A549 (cell line): ENCODE measurements at places on chromosomes 2 and 18.

GRCh38 chr2:196703695-196704094, 64.2 kb downstream of the CCDC150 start:
- no peak for DNase-seq

GRCh38 chr2:98907966-98908905, 27.8 kb downstream of the CRACDL start:
- no peak for DNase-seq

DNA sequence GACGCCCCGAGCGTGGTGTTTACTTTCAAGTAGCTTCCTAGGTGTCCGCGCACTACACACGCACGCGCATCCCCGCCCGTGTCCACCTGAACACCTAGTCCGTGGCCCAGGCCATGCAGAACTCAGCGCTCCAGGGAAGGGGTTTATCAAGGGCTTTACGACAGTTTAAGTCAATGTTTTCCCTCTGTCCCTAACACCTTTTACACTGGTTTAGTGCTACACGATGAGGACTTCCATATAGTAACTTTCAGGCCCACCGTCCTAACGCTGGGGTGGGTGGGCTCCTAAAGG, 1.4 kb upstream of the BCL2 start:
- DNase-seq = no peak

GRCh38 chr18:69158944-69159343, 241.7 kb upstream of the DOK6 start:
- DNase-seq = no peak

GRCh38 chr18:74949611-74950010, 259.3 kb downstream of the PTGR3 start:
- DNase-seq = no peak

DNA sequence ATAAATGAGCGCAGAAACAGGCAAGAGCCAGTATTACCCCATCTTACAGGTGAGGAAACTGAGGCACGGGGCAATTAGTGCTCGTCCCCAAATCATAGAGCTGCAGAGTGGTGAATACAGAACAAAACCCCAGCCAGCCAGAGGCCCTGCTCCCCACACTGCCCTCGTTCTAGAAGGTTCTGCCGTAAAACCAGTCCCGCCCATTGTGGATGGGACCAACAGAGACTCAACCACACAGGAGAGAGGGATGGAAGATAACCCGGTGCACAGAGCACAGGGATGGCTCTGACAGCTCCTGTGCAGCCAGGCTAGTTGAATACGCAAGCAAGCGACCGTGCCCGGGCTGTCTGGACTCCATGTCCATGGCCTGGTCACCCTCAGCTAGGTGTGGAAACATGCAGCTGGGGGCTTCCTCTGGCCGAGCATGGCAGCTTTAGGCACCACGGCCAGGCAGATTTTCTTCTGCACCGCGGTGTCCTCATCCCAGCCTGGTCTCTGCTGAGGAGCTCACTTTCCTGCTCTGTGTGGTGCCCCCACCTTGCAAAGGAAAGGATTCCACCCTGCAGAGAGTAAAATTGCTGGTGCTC, 146.4 kb downstream of the TPO start:
- no peak for DNase-seq

DNA sequence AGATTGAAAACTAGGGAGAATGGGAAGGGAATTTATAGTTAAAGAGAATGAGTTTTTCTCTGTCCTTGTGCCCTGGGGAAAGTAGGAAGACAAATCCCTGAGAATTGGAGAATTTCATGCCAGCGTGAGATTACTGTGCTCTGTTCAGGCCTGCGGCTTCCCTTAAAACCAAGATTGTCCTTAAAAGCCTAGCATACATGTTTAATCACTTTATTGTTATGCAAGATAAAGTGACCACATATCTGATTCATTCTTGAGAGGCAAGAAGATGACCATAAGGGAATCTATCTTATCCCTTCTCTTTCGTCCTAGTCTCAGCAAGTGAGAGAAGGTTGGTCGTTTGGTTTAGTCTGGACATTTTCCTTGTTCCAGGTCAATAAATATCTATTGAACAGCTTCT, 75.9 kb downstream of the ADCYAP1 start:
- DNase-seq = no peak

DNA sequence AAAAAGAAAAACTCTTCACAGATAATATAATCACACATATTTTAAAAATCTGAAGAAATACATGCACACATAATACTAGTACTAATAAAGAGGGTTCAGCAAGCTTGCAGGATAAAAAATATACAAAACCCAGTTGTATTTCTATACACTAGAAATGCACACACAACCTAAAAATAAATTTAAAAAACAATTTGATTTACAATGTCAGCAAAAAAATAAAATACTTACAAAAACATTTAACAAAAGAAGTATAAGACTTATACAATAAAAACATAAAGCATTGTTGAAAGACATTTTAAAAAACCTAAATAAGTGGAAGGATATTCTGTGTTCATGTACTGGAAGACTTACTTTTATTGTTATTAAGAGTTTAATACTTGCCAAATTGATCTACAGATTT, 81.7 kb upstream of the ALK start:
- no peak for DNase-seq

GRCh38 chr18:68456985-68457384, 257.9 kb downstream of the TMX3 start:
- no peak for DNase-seq

DNA sequence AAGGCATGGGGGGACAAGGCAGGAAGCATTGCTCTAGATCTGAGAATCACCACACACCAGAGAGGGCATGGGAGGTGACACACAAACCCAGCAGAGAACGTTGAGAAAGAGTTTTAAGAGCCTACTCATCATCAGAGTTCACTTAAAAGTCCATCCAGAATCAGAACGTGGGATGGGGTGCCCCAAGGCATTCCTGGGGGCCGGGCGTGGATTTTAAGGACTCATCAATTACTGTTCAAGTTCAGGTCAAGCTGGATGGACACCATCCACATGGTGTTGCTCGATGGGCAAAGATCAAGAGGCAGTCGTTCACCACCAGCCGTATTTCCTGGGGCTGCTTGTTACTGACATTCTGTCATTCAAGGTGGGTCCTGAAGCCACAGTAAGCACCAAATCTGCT, 34.9 kb downstream of the BCL11A start:
- no peak for DNase-seq

DNA sequence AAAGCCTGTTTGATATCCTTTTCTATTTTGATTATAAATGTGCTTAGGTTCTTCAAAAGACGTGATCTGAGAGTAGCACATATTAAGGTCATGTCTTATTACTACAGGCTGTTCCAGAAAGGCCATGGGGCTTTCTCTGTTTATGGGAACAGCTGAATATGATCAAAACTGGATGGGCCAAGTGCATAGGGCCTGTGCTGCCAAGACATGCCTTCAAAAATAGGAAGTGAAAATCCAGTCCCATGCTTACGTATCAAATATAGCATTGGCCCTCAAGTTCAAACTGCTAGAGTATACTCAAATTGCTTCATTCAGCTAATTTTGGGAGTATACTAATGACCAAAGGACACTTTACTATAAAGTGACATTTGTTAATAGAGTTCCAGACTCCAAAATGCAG, 24.1 kb downstream of the SLC25A52 start:
- DNase-seq = no peak

DNA sequence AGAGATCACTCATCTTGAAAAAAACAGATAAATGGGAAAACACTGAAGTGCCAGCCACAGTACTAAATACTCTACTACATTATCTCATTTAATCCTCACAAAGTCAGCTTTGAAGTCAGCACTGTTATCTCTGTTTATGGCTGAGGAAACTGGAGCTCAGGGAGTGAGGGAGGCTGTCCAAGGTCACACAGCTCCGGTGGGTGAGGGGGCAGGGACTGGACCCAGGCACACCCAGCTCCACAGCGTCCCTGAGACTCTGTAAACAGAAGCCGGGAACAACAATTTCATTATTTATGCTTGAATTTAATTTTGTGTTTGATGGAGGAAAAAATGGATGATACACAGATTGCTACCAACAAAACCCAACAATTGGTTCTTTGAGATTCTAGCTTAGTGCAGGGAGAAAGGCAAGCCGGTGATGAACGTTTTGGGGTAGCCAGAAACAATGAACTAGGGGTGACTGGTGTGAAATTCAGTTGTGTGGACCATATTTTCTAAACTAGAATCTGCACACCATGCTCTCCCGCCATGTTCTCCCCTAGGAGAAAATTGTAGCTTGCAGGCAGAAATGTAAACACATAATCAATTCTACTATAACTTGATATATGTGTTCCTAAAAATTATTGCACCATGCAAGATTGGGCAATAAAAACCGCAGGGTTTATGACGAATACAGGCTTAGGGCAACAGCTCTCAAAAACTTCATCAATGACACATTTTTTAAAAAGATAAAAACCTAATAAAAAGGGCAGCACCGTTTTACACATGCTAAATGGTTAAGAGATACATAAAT, at the start of gene GREB1:
TSS of gene GREB1 (plus strand) at position 768 of the 793 bp plus-strand sequence. CDS start 22,570 bp downstream, outside the sequence.
- DNase-seq = no peak

DNA sequence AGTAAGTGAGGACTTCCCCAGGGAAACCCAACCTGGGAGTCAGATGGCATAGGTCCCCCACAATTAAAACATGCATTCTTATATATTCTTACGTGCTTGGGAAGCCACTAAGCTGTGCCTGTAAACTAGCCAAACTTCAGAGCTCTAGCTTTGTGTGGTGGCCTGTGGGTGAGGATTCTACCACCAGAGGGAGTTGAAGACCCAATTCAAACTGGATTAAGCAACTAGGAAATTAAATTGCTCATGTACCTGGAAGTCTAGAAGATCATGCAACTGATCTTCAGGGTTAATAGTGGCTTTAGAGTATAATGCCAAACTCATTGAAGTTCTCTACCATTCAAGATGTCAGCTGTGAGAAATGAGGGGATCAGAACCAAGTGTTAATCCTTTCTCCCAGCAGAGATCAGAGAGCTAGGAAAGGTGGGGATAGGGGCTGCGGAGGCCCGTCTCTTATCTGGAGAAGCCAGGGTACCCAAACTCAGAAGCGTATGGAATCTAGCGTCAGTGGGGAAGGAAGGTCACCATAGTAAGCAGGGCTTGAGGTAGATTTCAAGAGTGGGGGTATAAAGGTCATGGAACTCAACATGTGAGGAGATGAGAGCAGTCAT, 53.2 kb upstream of the CCDC85A start:
- peak; percentile 18 for DNase-seq

- peak; percentile 37 for DNase-seq
Observed at GRCh38 chr2:234686088-234686890, 189.4 kb upstream of the ARL4C start.

- DNase-seq = no peak
Observed at GRCh38 chr2:238243496-238244076, 3.7 kb upstream of the HES6 start.

DNA sequence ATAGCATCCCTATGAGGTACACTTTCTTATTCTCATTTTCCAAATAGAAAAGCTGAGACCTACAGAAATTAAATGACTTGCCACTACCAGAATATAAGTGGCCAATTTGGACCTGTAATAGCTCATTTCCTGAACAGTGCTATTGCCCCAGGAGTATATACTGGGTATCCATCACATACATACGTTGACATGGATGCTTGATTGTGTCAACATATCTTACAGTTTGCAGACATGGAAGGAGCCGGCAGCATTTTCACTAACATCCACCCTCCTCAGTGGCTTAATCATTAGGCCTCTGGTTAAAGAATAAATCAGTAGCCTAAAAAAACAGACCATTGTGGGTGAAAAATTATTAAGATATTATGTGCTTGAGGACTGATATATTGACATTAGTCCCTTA, 829.3 kb downstream of the LRP1B start:
- DNase-seq = no peak

DNA sequence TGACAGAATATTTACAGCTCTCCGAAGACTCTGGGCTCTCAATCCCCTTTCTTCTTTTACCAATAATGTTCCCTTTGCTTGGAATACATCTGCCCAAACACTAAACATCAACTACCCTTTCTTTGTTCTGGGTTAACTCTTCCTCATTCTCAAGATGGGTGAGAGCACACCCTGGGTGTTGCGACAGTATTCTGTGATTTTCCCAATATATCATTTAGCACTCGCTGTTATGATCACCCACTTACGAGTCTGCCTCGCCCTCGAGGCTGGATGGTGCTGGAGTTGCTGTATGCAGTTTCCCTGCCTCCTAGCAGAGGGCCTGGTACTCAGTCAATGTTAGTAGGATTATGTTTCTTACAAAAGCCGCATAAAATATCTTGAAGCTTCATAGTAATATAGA, 93.2 kb downstream of the SOCS6 start:
- no peak for DNase-seq

DNA sequence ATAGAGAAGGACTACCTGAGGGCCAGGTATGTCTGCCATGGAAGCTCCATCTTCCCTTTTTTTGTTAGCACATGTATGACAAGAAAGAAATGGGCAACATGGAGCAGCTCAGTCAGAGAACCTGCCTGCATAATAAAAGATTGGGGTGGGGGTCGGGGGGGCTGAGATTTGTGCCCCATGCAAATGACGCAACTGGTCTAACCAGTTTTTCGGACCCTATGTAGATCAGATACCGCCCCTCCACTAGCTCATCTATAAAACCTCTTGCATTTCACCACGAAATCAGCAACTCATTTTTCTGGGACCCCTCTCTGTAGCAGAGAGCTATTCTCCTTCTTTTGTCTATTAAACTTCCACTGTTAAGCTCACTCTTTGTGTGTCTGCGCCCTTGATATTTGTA, 657.2 kb downstream of the ERBB4 start:
- no peak for DNase-seq

DNA sequence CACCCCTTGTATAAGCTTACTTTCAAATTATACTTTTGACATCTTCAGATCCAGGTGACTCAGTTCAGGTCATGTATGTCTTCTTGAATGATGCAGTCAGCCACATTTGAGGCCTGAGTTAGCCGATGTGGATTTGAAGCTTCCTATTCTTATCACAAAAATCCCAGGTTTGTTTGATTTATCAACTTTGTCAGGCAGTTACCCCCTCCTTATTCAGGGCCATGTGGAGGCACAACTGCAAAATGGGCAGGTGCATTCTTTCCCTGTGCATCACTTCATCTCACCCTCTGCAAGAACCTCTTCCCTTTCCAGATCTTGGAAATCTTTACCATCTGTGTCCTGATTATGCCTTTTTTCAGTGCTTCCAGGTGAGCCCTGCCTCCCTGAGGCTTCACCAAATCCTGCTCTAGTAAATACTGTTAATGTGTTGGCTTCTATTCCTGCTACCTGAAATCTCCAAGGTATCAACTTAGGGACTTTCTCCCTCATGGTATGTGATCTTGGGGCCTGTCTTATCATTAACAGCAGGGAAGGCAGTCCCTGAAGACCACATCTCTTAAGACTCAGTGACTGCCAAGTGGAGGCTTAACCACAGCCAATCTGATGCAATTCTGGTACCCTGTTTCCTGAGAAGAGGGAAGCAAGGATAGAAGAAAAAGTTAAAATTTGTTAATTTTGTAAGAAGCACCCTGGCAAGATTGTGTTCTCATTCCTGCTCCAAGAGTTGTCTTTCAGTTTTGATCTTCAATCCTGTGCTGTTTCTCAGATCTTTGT, 9.4 kb upstream of the ARHGAP28 start:
- no peak for DNase-seq

DNA sequence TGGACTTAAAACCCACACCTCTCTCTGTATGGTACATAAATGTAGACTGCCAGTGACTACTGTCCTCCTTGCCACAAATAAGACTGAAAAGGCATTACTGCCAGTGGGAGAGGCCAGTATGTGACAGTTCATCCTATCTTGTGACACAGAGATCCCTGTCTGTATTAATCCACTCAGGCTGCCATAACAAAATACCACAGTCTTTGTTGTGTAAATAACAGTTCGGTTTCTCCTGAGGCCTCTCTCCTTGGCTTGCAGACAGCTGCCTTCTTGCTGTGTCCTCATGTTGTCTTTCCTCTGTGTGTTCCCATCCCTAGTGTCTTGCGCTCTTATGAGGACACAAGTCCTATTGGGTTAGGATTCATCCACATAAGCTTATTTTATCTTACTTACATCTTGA, 46.4 kb upstream of the IL1RL1 start:
- DNase-seq = no peak
